ENCODE measurements at places on chromosomes 2 and 18.

DNA sequence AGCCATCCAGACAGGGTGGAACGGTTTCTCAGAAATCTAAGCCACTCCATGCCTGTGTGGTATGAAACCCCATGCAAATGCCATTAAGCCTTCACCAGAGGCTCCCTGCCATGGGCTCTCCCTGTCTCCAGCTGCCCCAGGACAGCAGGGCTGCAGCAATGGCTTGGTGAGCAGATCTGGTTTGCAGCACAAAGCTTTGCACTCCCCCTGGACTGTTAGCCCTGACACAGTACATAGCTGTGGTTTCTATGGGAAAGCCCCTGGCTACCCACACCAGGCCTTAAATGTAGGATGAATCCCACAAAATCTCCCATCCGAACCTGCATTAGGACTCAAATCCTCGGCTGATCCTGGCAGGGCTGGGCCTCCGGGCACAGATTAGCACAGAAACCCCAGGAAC lies 291.6 kb downstream of the TNS1 start:
- no peak for DNase-seq

- DNase-seq = no peak
Measured at GRCh38 chr18:3529077-3529476, 79.1 kb downstream of the TGIF1 start.

GRCh38 chr2:63064197-63064596 lies 13.6 kb downstream of the OTX1 start:
- DNase-seq = no peak

GRCh38 chr2:238573065-238573778 lies 146.5 kb downstream of the ASB1 start:
- no peak for DNase-seq

GRCh38 chr2:196990788-196991461 lies 64.4 kb upstream of the PGAP1 start:
- DNase-seq = no peak
